ENCODE measurements at places on chromosomes 5 and 9.

DNA sequence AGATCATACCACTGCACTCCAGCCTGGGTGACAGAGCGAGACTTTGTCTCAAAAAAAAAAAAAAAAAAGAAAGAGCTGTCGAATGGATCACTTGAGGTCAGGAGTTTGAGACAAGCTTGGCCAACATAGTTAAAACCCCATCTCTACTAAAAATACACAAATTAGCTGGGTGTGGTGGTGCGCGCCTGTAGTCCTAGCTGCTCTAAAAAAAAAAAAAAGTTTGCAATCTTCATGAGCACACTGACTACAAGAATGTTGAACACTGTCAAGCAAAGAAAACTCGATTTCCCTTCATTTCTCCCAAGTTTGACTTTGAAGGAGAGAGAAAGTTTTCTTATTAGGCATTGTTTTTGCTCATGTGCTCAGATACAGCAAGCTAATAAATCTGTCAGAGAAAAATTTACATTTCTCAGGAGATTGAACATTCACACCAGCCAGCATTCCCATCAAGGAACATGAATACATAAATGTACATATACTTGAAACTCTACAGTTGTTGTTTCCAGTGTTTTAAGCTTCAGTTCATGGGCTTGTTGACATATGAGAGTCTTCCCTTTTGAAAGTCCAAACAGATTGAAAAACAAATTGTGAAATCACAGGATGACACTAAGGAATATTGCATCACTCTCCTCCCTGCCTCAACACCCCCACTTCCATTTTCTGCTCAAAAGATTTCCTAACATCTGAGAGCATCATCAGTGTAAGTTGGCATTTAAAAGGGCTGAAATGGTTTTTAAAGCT is 81.8 kb downstream of the ARRDC3 start:
- DNase-seq, result no peak

GRCh38 chr5:82713811-82714210 is 363.4 kb downstream of the TMEM167A start:
- DNase-seq, result no peak

DNA sequence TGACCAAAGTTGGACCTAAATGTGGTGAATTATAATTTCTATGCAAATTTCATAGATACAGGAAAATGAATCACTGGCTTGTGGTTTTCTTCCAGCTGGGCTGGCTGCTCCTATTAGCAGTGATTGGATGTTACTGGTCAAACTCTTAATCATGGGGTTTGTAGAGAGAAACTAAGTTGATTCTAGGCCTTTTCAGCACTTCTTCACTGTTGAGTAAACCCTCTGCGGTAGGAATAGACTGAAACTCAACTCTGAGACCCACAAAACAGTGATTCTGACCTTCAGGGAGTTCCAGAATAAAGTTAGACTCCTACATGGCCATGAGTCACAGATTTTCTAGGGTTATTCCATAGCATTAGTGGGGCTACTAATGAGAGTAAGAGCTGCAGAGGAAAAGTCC is 47.9 kb upstream of the FKTN start:
- DNase-seq, result no peak

- no peak for DNase-seq
Measured at GRCh38 chr5:118456085-118456484, 532.3 kb downstream of the DTWD2 start.

All from NCI-H1105 treated with DMSO at 0.1 percent for 48 hours (cell line).